ENCODE measurements at places on chromosomes 1 and 21. TPM values are rescaled to one million over a fixed set of nuclear protein-coding genes. Genes with fewer than 3 reads are reported as not detected.

The LCE1F gene
- not detected for total RNA-seq

The PERM1 gene
- total RNA-seq, result not detected

The DEPDC1 gene
- total RNA-seq, result not detected

The LINGO4 gene
- total RNA-seq, result 0.16 TPM

The OR2L13 gene
- not detected for total RNA-seq

GRCh38 chr1:97377432-97378034 lies 543.3 kb downstream of the DPYD start:
- DNase-seq, result no peak
- H3K36me3 ChIP-seq, result no peaks in the 10 kb centered on the region
- H3K4me1 ChIP-seq, result no peaks in the 10 kb centered on the region
- no peak overlapping the region for H3K27ac ChIP-seq

- no peak for DNase-seq
- H3K4me1 ChIP-seq, result peaks cover 50% of the 10 kb centered on the region
Observed at GRCh38 chr1:15947382-15948090, 28.4 kb downstream of the ZBTB17 start.

DNA sequence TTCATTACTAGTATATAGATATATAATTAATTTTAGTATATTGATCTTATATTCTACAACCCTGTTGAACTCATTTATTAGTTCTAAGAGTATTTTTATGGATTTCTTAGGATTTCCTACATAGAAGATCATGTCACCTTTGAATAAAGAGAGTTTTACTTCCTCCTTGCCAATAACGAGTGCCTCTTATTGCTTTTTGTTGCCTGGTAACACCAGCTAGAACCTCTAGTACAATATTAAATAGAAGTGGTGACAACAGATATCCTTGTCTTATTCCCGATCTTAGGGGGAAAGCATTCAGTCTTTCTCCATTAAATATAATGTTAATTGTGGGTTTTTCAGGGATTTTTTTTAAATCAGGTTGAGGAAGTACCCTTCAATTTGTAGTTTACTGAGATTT lies 40.8 kb downstream of the WNT2B start:
- no peaks in the 10 kb centered on the region for H3K4me1 ChIP-seq
- DNase-seq, result no peak
- H3K36me3 ChIP-seq, result peaks cover 4% of the 10 kb centered on the region
- H3K27ac ChIP-seq, result no peak overlapping the region

DNA sequence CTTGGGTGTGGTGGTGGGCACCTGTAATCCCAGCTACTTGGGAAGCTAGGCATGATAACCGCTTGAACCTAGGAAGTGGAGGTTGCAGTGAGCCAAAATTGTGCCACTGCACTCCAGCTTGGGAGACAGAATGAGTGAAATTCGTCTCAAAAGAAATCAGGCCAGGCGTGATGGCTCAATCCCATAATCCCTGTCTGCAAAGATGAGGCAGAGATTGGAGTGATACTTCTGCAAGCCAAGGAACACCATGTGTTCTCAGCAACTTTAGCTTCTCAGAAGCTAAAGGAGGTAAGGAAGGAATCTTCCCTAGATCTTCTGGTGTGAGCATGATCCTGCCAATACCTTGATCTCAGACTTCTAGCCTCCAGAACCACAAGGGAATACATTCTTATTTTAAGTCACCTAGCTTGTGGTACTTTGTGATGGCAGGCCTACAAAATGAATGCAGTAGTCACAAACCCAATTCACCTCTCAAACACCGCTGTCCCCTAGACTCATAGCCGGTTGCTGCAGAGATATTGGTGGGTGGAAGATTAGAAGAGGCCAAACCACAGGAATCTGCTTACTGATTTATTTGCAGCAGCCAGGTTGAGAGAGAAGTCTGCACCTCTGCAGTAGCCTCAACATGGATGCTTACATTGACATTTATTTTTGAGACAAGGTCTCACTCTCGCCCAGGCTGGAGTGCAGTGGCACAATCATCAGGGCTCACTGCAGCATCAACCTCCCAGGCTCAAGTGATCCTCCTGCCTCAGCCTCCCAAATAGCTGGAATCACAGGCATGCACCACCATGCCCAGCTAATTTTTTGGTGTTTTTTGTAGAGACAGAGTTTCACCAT lies 18.6 kb downstream of the L1TD1 start:
- no peak for DNase-seq
- no peak overlapping the region for H3K4me3 ChIP-seq
- no peaks in the 10 kb centered on the region for H3K27me3 ChIP-seq
- no peaks in the 10 kb centered on the region for H3K36me3 ChIP-seq
- H3K27ac ChIP-seq, result no peak overlapping the region
- no peaks in the 10 kb centered on the region for H3K4me1 ChIP-seq

- H3K4me3 ChIP-seq, result no peak overlapping the region
- no peak overlapping the region for H3K27ac ChIP-seq
- H3K4me1 ChIP-seq, result peaks cover 10% of the 10 kb centered on the region
Observed at GRCh38 chr1:171654201-171654941, 1.9 kb upstream of the MYOC start.

DNA sequence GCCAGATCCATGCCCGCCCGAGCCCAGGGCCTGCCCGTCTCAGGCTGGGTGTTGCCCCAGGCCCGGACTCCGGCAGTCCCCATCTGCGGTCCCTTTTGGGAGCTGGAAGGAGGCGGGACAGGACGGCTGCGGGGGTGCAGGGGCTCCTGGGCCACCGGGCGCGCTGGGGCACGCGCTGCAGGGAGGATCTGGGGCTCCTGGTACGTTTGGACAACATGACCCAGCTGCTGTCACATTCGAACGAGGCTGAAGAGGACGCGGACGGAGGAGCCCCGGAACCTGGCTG lies 6.6 kb upstream of the CALML6 start:
- peaks cover 30% of the 10 kb centered on the region for H3K4me1 ChIP-seq
- no peaks in the 10 kb centered on the region for H3K27me3 ChIP-seq
- no peaks in the 10 kb centered on the region for H3K36me3 ChIP-seq
- no peak for DNase-seq

DNA sequence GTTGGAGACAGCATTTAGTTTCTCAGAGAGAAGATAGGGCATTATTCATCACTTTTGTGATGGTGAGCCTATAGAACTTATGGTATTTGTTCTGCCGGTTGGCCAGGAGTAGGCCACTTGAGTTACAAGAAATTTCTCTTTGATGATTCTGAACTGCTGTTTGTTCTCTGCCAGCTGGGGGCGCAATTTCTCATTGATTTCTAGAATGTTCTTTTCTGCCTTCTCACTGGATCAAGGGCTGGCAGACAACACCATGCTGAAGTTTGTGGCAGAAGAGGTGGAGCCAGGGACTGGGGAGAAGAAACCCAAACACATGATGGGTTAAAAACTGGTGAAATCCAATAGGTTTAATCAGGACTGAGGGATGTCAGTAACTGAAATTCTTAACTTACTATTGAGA lies 360.6 kb downstream of the FAM72C start:
- no peaks in the 10 kb centered on the region for H3K36me3 ChIP-seq
- no peak overlapping the region for H3K4me3 ChIP-seq
- peaks cover 2% of the 10 kb centered on the region for H3K27me3 ChIP-seq
- H3K27ac ChIP-seq, result no peak overlapping the region
- no peak for DNase-seq

DNA sequence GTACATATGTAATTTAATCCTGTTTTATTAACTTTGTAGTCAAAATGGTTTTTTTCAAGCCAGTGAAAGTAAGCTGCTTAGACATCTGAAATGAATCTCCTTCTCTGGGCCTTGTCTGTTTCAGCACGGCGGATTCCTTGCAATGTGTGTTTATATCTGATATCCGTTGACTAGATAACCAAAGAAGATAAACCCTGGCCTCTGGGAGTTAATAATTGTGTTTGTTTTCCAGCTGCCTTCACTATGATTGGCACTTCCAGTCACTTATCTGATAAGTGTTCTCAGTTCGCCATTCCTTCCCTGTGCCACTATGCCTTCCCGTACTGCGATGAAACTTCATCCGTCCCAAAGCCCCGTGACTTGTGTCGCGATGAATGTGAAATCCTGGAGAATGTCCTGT lies 63.5 kb upstream of the UBE2U start:
- no peaks in the 10 kb centered on the region for H3K4me1 ChIP-seq
- no peaks in the 10 kb centered on the region for H3K36me3 ChIP-seq
- H3K27me3 ChIP-seq, result no peaks in the 10 kb centered on the region
- DNase-seq, result no peak
- H3K27ac ChIP-seq, result no peak overlapping the region

GRCh38 chr1:64540265-64540791 lies 70.4 kb downstream of the CACHD1 start:
- H3K36me3 ChIP-seq, result no peaks in the 10 kb centered on the region
- peak overlapping the region; percentile 30 for H3K27ac ChIP-seq
- no peak overlapping the region for H3K4me3 ChIP-seq
- H3K4me1 ChIP-seq, result peaks cover 14% of the 10 kb centered on the region

- DNase-seq, result no peak
- no peaks in the 10 kb centered on the region for H3K4me1 ChIP-seq
- H3K27ac ChIP-seq, result no peak overlapping the region
- peaks cover 4% of the 10 kb centered on the region for H3K27me3 ChIP-seq
- no peak overlapping the region for H3K4me3 ChIP-seq
Observed at GRCh38 chr1:29501227-29501976, 265.1 kb downstream of the PTPRU start.

DNA sequence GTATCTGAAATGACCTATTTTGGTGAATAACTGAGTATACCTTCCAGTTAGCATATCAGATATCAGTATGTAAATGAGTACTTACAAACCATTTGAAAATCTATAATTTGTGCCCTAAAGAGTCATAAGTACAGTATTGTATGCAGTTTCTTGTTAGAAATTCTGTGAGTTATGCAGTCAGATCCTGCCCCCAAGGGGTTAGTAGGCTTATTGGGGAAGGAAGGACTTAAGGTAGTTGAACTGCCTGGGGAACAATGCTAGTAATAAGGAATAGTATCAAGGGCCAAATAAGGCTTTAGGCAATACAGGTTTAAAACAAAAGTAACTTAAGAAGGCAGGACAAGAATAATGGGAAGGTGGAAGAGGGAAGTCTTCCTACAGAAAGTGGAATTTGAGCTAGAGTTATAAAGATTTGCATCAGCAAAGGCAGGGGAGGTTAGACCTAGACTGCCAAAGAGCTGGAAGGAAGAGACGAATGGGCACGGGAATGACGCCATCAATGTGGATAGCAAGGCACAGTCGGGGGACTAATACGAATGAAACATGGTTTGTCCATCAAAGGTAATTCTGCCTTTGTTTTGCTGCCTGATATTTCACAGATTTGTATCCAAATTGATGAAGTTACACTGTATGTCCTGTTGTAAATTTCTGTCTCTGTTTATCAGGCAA lies 182.9 kb upstream of the DPYD start:
- DNase-seq, result no peak
- no peak overlapping the region for H3K4me3 ChIP-seq

DNA sequence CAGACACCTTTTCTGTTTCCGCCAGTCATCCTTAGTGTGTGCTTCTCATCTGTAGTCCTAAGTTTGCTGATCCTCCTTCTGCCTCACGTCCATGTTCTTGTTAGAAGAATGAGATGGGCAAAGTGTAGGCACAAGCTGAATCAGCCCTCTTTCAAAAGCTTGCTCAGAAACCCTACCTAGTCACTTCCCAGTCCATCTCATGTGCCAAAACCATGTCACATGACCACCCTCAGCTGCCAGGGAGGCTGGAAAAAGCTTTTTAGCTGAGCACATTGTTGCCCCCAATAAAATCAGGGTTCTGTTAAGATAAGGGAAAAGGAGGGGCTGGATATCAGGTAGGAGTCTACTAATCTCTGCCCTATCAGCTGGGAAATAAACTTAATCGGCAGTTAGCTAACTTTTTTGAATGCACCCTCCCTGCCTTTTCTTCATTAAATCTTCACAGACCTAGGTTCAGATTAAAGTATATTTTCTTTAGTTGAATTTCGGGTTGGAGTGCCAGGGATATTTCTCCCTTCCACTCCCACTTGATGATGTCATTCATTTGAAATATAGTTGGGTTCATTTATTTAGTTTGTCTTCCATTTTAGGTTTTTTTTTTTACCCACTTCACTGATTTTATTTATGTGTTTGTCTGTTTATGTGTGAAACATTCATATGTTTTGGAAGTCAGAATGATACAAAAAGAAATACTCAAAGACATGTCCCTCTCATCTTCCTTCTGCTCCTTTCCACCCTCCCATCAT lies 129.2 kb downstream of the ROR1 start:
- no peaks in the 10 kb centered on the region for H3K36me3 ChIP-seq
- no peaks in the 10 kb centered on the region for H3K4me1 ChIP-seq
- no peaks in the 10 kb centered on the region for H3K27me3 ChIP-seq
- DNase-seq, result no peak

DNA sequence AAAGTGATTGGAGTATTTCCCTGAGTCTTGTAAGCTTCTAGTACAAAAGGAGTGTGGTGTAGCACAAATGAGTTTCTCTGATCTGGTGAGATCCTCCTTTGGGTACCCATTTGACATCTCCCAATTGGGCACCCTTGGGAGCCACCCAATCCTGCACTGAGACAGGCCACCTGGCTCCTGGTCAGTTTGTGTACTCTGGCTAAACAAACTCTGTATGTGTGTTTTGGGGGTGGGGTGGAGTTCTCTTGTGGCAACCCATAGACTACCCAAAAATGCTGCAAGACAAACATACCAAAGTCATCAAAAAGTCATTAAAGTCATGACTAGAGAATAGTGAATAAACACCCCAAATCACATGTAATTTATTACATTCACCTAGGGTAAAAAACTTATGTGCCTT lies 8.4 kb upstream of the HIVEP3 start:
- no peak for DNase-seq
- no peak overlapping the region for H3K27ac ChIP-seq
- no peaks in the 10 kb centered on the region for H3K27me3 ChIP-seq
- no peaks in the 10 kb centered on the region for H3K36me3 ChIP-seq
- H3K4me1 ChIP-seq, result no peaks in the 10 kb centered on the region

DNA sequence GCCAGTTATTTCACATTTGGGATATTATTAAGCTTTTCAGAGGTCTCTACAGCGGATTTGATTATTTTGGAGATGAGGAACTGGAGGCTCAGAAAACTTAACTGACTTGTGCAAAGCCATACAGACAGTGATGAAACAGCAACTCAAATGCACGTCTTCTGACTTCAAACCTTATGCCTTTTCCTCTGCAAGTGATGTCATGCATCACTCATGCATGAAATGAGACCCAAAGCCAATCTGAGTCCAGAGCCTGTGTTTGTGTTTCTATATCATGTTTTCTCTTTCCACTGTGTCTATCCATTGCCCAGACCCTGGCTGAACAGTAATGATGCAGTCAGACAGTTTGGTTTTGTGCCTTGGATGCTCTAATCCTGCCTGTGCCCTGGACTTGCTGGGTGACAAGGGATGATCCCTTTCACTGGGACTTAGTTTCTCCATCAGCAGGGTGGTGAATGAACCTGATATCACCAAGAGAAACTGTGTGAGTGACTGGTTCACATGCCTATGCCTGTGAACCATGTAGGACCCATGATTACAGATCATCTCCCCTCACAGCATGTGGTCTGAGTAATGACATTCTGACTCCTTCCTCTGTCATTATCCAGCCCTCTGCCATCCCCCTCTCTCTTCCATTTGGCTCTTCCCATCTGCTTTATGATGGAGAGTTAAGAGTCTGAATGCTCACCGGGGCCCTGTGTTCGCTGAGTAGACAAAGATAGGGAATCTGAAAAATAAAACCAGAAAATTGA lies 33.4 kb downstream of the SLAMF6 start:
- H3K4me1 ChIP-seq, result no peaks in the 10 kb centered on the region
- no peak overlapping the region for H3K27ac ChIP-seq
- no peak for DNase-seq
- no peaks in the 10 kb centered on the region for H3K27me3 ChIP-seq

Data from CD4-positive, alpha-beta T cell (primary cell).